ENCODE measurements at places on chromosomes 12 and 14.

GRCh38 chr12:68587448-68587873 lies 23.2 kb upstream of the RAP1B start:
- peak; percentile 12 for DNase-seq

DNA sequence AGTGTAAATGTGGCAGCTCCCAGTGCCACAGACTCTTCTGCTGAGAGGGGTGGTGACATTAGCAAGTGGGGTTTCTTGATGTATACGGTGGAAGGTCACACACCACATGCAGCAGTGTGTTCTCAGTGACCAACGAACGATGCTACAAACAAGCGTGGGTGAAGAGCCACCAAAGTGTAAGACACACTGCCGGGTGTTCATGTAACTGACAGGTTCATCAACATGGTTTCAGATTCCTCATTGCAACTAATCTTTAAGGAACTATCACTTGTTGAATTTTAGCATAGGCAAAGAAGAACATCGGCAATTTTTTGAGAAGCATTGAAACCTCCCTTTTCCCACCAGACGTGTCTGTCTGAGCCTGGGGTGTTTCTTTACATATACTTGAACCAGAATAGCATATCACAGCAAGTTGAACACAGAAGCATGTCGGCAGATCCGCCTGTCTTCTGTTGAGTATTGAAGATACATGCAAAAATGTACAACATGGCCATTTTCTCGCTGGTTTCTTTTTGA lies 58.8 kb downstream of the PPP2R5C start:
- DNase-seq, result no peak

DNA sequence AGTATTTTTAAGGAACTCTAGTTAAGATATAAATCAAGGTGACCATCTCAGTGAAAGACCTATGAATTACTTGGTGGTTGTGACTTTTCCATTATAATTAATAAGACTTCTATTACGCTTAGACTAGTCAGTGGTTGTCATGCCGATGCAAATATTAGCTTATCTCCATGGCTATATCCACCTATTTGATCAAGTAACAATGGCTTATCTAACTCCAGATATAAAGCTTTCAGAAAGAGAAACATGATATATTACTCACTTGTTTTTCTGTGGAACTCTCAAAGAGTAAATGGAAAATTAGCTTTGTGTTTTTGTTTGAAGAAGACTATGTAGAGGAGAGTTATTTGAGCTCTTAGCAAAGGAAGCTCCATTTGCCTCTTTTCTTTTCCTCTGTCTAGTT lies 323.8 kb upstream of the DCN start:
- DNase-seq, result no peak

DNA sequence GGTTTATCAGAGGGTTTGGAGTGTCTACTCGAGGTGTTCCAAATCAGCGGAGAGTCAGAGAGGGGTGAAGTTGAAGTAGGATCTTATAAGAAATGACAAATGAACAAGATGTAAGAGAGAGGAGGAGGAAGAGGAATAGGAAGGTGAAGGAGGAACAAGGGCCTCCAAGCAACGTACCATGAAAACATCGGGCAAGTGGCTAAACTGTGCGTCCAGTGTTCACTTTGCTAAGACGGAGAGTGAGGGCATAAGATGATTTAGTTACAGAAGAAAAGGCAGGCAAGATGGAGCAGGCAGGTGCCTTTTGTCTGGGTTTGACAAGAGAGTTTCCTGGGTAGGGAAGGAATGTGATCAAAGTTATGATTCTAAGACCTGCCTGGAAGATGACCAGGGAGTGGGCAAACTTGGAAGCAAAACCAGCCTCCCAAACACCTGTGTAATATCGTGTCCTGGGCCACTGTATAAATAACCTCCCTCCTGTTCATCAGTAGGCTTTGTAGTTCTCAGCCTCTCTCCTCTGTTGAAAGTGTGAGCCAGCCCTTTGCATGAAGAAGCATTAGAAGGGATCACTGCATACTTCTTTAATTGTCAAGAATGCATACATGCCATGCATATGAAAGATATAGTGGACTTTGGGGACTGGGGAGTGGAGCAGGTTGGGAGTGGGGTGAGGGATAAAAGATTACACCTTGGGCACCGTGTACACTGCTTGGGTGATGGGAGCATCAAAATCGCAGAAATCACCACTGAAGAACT lies 111.4 kb downstream of the ZFP36L1 start:
- DNase-seq, result no peak

DNA sequence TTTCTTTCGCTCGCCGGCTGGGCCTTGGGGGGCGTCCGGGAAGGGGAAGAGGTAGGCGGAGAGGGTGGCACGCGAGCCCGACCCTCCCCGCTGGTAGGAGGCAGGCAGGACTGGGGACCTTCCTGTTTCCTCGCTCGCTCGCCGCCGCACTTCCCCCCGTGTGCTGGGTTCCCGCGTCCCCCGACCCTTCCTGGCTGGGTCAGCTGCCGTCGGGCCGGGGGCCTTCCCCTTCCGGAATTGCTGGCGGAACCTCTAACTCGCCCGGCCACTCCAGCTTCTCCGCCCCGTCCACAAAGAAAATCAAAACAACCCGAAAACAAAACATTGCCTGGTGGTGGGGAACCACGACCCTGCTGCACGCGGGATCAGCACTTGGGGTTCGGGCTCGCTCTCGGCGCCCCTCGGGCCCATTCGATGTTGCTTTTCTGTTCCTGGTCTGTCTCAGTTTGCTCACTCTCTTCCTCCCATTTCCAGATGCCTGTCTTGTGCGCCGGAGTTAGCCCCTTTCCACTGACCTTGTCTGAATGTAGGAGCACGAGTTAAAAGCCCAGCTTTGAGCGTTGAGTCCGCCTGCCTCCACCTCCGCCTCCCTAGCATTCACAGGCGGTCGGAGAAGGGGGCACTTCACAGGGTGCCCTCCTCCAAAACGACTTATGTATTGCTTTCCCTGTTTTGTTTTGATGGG lies 581 bp downstream of the PAPOLA start:
- DNase-seq, result peak; percentile 34

Measured in AG08395 (cell line).